ENCODE measurements at places on chromosomes 5 and 9.

DNA sequence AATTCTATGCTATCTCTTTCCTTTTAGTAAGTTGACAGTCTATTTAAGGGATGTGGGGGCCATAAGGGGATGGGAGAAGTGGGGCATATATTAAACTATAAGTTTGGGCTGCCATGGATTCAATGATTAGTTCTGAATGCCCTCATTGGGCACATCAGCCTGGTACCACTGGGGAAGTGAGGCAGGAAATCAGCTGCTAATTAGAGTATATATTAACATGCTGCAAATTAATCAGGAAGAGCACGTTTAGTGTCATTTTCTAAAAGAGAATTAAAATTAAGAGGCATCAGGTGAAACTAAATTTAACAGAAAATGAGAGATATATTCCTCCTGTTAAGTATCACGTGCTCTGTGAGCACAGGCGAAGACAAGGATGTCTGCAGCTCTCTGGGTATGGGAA is 123.0 kb upstream of the GNA14 start:
- DNase-seq: no peak

DNA sequence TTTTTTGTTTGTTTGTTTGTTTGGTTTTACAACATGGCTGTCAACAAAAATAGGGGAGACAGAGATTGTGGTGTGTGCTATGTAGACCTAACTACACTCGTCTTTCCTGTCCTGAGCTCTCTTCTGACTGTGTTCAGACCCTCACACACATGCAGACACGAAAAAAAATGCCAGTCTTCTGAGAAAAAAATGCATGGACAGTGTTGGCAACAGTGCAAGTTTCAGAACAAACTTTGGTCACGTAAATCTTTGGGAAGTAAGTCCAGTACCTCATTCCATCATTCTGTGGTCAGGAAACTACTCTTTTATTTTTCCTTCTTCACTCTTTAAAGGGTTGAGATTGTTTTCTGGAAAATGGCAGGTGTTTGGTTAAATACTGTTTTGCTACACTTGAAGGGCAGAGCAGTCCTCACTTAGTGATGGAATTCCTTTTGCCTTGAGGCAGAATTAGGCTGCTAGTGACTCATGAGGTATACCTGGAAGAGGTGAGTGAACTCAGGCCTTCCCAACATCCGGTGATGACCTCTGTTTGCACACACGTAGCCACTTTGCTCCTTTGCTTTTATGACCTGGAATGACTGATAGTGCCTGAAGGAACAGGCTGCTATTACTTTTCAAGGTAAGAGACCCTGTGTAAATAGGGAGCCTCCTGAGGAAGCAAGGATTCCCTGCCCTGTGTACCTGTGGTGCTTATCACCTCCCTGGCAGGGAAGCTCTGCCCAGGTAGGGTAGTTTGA is 81.6 kb upstream of the TNFAIP8 start:
- peak; percentile 60 for DNase-seq

GRCh38 chr9:34377404-34377746 is 677 bp upstream of the MYORG start:
- no peak for DNase-seq

DNA sequence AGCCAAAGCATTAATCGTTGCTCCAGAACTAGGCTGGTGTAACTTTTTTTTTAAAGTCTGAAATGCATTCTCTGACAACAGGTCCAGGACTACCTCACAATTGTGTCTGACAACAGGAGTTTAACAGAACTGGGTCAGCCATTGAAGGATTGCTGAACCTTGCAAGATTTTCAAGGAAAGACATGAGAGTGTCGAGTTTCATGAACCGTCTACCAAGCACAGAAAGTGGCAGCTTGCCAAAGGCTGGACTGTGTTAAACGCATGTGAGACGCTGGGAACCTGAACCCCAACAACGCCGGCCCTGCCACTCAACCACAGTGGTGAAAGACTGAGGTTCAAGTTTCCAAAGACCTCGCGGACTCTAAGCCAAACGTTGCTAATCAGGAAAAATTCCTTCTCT is 79.1 kb downstream of the LHFPL2 start:
- no peak for DNase-seq

DNA sequence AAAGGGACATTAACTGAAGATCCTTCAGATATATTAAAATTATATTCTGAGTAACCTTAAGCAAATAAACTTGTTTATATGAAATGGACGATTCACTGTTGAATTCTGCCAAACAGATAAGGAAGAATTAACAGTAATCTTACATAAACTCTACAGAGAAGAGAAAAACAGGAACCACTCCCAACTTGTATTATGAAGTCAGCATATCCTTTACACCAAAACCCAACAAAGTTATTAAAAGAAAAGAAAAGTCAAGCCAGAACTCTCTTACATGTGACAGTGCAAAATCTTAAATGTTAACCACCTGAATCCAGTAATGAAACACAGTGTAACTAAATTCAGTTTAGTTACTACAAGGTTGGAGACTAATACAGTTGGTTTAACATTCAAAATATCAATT is 185.8 kb downstream of the DEPDC1B start:
- no peak for DNase-seq

GRCh38 chr5:112915831-112916230 is 6.2 kb downstream of the REEP5 start:
- peak; percentile 49 for DNase-seq

- DNase-seq: no peak
These were observed 23.0 kb downstream of the CD74 start for GRCh38 chr5:150389531-150390266.

GRCh38 chr5:173514661-173515060 is 101.8 kb downstream of the BOD1 start:
- DNase-seq: no peak

- no peak for DNase-seq
These were observed 31.5 kb downstream of the HRH2 start for GRCh38 chr5:175689147-175689991.

- no peak for DNase-seq
These were observed 7.3 kb downstream of the SH3RF2 start for GRCh38 chr5:145943674-145944121.

GRCh38 chr5:6705088-6705487 is 8.1 kb upstream of the TENT4A start:
- DNase-seq: peak; percentile 21

DNA sequence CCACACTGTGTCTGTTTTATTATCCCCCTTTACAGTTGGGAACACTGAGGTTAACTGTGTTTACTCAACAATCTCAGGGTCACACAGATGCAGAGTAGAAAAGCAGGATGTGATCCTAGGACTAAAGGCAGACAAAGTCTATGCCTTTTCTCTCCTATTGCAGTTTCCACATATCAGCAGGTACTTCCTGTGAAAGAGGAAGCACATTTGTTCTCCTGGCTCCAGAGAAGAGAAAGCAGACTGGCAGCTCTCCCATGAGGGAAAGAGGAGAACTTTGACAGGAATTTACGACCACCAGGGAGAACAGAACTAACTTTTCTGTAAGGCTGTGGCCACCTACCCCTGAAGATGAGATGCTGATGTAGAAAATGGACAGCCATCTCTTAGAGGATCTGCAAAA is 84.2 kb upstream of the TNC start:
- DNase-seq: no peak

- DNase-seq: no peak
These were observed 153.7 kb downstream of the TLE1 start for GRCh38 chr9:81535542-81536241.

GRCh38 chr5:175596761-175597189 is 61.1 kb upstream of the HRH2 start:
- DNase-seq: no peak

- DNase-seq: no peak
These were observed 610.2 kb downstream of the ANXA1 start for GRCh38 chr9:73761905-73762304.

- DNase-seq: no peak
These were observed 80.7 kb downstream of the MVB12B start for GRCh38 chr9:126407114-126407870.

GRCh38 chr9:134988706-134989105 is 71.0 kb upstream of the FCN1 start:
- no peak for DNase-seq

DNA sequence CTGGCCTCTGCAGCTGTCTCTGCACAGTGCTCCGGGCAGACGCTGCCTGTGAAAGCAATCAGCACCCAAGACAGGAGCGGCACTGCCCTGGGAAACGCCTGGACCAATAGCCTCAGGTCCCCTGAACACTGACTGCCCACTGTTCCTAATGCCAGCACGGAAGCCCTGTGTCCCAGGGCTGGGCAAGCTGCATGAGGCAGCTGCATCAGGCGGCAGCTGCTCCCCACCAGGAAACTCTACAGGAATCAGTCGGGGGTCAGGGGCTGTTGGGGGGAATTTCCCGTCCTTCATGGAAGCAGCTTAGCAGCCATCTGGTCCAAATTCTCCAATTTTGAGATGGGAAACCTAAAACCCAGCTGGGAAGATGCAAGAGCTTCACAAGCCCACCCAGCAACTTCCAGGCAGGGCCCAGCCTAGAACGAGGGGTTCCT is 118.6 kb downstream of the VAV2 start:
- no peak for DNase-seq

- DNase-seq: no peak
These were observed 30.7 kb downstream of the LHX2 start for GRCh38 chr9:124042201-124042721.

GRCh38 chr9:69785757-69786156 is 25.9 kb upstream of the PTAR1 start:
- DNase-seq: no peak

DNA sequence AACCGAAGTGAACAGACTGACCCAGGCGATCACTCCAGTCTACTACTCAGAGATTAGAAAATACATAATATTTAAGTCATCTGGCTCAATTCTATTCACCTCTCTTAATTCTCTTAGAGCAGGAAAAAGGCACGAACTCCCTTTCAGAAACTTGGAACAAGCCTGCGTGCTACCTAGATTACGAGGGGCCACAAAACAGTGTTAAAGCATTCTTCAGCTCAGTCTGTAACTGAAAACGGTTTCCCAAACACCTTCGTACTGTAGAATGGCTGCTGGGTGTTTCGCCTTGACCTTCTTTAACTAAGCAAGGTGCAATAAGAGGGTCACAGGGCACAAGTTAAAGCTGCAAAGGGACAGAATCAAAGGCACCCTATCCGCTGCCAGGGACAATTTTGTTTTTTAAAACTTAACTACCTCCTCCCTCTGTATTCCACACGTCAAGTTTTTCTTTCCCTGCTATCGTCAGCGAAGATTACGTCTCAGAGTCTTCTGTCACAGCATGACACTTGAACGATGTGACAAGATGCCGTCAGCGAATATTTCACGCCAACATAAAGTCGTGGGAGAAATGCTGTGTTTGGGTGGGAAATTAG is 687 bp downstream of the LYSMD3 start:
- DNase-seq: peak; percentile 6

GRCh38 chr5:96637196-96637595 is 25.0 kb upstream of the CAST start:
- no peak for DNase-seq

DNA sequence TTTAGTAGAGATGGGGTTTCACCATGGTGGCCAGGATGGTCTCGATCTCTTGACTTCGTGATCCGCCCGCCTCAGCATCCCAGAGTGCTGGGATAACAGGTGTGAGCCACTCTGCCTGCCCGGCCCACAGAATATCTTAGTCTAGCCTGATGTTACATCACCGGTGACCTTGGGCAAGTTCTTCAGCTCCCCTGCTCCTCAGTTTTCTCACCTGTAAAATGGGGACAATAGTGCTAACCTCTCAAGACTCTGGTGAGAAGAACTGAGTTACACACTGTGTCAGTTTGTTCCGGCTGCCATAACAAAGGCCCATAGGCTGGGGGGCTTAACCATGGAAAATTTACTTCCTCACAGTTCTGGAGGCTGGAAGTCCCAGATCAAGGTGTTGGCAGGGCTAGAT is 12.5 kb upstream of the HABP4 start:
- DNase-seq: no peak

DNA sequence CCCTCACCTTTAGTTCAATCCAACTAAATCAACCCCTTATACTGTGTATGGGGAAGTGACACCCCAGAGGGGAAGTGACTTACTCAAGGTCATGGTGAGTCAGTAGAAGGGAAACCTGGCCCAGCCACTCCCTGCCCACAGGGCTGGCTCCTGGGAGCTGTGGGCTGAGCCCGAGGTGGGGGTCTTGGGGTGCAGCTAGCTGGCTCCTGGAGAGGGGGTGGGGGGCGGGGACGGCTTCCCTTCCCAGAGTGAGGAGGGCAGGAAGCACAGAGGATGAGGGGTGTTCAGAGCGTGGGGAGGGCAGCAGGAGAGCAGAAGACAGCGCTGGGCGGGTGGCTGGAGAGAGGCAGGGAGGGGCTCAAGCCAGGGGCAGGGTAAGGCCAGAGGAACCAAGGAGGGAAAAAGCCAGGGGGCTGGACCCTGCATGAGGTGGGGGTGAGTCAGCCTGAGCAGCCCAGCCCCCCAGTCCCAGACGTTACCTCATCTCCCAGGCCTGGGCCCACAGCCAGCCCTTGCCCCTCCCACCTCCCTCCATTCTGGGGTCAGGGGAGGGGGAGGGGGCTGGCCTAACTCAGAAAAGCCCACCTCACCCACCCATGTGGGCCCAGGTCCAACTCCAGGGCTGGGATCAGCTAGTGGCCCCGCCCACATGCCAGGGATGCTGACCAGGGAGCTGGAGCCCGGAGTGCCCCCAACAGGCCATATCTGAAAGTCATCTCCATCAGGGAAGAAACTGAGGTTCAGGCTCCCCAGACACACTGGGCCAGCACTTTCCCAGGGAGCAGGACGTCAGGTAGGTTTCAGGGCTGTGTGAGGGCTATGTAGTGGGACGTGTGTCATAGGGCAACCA is 2.8 kb downstream of the PDLIM7 start:
- DNase-seq: peak; percentile 61

GRCh38 chr5:14056039-14056438 is 87.1 kb upstream of the TRIO start:
- DNase-seq: no peak

- no peak for DNase-seq
These were observed 118.3 kb downstream of the DRD1 start for GRCh38 chr5:175325681-175326080.

DNA sequence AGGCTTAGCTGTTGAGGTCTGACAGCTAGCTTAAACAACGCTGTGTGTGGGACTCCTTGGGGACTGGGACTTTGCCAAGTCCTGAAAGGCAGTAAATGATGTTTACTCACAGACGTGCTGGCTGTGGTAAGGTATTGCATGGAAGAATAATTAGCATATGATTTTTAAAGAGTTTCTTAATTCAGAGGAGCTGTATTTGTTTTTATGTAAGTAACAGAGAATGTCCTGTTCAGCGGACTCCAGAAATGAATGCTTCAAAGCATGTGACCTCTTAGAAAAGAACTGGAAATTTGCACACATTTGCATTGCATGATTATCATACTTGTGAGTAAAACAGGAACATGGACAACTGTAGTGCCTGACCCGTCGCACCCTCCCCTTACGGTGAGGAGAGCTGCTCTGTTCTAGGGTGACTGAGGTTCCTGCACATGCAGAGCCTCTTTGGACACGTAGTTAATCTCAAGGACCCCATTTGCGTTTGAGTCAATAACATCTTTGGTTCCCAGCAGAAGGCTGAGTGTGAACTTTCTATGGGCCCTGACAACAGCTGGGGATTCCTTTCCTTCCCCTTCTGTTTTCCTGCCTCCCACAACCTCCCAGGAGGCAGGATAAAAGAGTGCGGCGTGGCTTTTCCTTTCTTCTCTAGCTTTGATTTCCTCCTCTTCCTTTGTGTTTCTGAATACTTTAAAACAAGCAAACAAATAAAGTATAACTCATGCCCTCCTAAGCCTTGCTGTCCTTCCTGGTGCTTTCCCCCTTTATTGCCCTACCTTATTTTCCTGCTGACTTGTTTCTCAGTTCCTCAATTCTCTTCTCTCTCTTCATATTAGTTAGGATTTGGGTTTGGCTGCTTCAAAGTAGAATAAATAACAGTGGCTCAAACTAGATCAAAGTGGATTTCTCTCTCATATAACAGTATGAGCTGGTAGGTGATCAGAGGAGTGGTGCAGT is 157.2 kb upstream of the CD180 start:
- DNase-seq: no peak

Data from activated CD4-positive, alpha-beta T cell treated with anti-CD3 and anti-CD28 coated beads, Interleukin-10, Interleukin-2, amounts not matched to agents 100 ng/mL and 50 ng/mL, durations not matched to agents 16 hours and 8 hours (primary cell).